NCI-H1092 treated with DMSO at 0.1 percent for 48 hours (cell line): ENCODE measurements at places on chromosomes 12 and 14.

- DNase-seq: no peak
These were observed 6.5 kb downstream of the AHNAK2 start for GRCh38 chr14:104971447-104972240.

GRCh38 chr14:31895646-31896045 is 181.5 kb upstream of the ARHGAP5 start:
- no peak for DNase-seq

DNA sequence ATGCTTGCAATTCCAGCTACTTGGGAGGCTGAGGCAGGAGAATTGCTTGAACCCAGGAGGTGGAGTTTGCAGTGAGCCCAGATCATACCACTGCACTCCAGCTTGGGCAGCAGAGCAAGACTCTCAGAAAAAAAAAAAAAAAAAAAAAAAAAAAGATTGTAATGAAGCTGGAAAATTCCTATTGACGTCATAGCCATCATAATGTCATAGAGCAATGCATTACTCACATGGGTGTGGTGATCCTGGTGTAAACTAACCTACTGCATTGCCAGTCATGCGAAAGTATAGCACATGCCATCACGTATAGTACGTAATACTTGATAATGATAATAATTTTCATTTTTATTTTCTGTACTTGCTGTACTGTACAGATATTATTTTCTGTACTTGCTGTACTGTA is 42.7 kb upstream of the NID2 start:
- DNase-seq: no peak

- DNase-seq: no peak
These were observed 4.2 kb upstream of the TNS2 start for GRCh38 chr12:53045696-53046045.

DNA sequence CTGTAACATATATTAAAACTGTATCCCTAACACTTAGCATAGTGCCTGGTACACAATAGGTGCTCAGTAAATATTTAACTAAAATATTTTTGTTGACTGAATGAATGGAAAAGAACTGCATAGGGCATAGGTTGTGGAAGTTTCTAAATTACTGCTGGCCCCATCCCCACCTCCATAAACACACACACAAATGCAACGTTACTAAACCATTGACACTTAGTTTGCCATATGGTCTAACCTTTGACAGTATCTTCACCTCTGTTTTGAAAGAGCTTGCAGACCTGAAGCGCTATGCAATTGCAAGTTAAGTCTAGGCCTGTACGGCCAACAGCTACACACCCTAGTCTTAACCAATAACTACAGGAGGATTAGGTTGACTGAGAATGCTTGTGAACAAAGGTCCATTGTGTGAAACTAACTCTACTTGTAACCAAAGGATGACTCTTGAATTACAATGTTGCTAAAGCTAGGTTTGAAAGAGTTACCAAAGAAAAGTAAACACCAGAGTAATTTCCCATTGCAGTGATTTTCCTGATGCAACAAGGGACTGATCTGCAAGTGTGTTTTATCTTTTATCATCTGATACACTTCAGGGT is 924 bp upstream of the MANSC1 start:
- no peak for DNase-seq

- DNase-seq: no peak
These were observed 234.9 kb downstream of the SNAPC1 start for GRCh38 chr14:61997161-61997560.

GRCh38 chr14:37974421-37974820 is 233.3 kb upstream of the SSTR1 start:
- no peak for DNase-seq

DNA sequence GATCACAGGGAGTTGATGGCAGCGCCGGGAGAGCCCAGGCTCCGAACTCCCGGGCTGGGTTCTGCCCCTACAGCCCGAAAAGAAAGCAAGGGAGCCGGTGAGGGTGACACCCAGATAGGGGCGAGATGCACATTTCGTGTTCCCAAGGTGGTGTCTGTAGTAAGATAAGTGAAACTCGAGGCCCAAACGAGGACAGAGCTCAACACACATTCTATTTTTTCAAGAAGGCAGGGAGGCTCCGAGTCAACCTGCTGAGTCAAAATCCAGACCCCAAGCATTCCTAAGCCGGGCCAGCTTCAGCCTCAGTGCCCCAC is 24.2 kb upstream of the YY1 start:
- DNase-seq: peak; percentile 32

- no peak for DNase-seq
These were observed 10.2 kb downstream of the TRPV4 start for GRCh38 chr12:109822951-109823411.

DNA sequence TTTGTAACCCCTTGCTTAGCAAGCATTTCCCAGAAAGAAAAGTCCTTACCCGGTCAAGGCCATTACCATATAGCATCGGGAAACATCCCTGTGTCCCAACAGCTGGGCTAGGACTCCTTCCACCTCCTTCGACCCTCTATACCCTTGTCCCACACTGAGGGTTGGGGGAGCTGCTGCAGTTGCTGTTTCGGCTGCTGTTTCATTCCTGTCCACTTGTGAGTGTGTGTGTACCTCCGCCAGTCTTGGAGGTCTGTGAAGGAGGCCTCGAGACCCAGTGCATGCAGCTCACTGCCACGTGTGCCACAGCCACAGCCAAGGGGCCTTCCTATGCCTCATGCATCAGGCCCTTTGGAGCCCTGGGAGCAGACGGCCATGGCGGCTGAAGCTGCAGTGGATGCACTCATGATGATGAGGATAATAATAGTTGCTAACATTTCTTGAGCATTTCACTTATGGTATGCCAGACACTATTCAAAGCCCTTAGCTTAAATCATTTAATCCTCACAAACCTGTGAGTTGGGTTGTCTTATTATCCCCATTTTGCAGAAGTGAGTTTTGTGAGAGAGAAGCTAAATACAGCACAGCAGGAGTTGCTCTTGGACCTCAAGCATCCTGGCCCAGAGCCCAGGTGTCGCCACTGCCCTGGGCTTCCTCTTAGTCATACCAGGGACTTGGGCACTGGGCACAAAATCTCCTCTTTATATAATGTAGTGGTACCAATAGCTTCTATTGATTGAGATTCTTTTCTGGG is 156.5 kb downstream of the PRKCH start:
- peak; percentile 11 for DNase-seq

DNA sequence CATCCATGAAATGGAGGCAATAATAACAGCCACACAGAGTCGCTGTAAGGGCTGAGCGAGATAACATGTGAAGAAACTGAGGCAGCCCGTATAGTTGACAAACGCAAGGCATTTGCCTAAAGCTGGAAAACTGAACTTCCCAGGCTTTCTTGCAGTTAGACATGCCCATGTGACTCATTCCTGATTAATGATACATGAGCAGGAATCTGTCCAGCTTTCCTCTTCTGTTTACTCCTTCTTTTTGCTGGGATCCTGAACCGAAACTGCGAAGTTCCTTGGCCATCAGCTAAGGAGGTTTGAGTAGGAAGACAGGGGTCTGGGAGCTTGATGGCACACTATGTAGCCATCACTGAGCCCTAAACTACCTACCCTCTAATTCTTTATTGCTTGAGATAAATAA is 52.2 kb downstream of the ST8SIA1 start:
- no peak for DNase-seq

DNA sequence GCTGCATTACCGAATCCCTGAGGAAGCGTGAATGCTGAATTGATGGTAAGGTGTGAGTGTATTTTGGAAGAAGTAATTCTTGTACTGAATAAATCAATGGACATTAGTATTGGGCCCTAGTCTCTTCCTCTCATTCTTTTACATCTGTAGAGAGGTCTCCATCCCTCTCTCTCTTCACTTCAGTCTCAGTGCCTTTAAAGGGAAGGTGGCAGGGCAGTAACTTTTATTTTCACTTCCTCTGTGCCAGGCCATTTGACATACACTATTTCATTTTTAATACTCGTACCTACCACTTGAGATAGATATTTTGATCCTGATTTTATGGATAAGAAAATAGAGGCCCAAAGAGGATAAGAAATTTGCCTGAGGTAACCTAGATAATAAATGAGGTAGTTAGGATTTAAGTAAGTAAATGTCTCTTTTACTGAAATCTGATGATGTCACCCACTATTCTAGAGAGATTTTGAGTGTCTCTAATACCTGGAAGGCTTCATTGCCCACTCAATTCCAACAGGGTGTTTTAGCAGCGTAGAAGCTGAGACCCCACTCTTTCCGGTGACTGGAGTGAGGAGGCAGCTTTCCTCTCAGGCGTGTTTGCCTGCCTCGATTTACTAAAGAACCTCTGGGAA is 177.9 kb upstream of the PRICKLE1 start:
- no peak for DNase-seq

DNA sequence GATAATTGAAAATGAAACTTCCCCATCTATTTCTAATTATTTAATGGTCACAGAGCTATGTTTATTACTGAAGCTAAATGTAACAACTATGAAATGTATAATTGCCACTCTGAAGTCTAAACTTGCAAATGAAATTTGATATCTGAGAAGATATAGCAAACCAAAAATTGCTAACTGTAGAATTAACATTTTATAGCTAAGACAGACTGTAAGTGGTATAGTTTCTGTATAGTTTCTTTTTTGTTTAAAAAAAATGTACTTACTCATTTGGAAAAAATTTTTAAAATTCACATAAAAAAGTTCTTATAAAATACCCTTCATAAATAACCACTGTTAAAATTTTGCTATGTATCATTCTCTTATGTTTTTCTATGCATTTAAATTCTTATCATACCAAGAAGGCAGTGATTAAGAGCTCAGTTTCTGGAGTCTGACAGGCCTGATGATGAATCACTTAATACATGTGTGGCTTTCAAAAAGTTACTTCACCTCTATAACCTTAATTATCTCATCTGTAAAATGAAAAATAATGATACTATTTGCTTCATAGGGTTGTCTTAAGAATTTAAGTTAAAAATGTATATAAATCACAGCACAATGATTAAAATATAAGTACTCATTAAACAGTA is 214.7 kb upstream of the GARIN2 start:
- no peak for DNase-seq

GRCh38 chr14:34797747-34798583 is 77.2 kb downstream of the BAZ1A start:
- DNase-seq: no peak
